Activated CD8-positive, alpha-beta memory T cell treated with anti-CD3 and anti-CD28 coated beads for 1 hour (primary cell): ENCODE measurements at places on chromosomes 4 and X.

DNA sequence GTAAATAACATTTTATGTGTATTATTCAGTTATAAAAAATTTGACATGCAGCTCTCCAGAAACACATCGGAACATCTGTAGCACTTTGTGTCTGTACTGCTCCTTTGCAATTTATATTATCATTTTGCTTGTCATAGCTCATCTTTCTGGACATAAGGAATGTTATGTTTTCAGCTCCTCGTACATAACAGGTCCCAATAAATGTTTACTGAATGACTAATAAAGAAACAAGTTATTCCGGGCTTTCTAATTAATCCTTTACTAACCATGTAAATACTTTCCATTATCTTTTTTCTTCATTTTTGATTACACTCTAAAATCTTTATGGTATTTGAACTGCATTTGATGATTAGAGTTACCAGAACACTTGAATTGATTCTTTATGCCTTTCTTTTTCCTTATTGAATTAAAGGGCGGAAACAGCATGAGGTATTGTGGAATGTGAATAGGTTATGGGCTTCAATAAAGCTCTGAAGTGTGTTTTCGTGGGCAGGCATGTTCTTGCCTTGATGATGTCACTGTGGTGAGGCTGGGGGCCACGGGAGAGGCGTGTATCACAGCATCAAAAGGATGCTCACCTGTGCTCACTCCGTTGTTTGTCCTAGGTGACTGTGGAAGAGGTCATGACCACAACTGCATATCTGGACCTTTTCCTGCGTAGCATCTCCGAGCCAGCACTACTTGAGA lies 131.6 kb downstream of the GATB start:
- DNase-seq = no peak

GRCh38 chr4:8077181-8078108 lies 81.2 kb downstream of the ABLIM2 start:
- DNase-seq = no peak

- no peak for DNase-seq
Measured at GRCh38 chrX:23959781-23960180, 52.0 kb downstream of the CXorf58 start.

DNA sequence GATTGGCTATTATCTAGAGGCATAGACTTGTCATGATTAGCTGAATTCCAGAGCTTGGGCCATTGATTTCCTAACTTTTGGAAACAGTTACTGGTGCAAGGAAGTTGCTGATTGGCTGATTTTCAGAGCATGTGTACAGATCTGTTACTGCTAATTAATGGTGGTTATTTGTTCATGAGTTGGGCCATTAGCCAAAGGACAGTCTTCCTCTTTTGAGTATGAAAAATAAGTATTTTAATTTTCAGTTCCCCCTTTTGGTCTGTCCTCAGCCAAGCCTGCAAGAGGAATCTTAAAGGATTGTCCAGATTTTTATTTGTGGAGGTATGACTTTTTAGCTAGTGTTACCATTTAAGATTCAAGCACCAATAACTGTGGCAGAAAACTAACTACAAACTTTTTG lies 7.0 kb upstream of the DSPP start:
- DNase-seq = no peak

DNA sequence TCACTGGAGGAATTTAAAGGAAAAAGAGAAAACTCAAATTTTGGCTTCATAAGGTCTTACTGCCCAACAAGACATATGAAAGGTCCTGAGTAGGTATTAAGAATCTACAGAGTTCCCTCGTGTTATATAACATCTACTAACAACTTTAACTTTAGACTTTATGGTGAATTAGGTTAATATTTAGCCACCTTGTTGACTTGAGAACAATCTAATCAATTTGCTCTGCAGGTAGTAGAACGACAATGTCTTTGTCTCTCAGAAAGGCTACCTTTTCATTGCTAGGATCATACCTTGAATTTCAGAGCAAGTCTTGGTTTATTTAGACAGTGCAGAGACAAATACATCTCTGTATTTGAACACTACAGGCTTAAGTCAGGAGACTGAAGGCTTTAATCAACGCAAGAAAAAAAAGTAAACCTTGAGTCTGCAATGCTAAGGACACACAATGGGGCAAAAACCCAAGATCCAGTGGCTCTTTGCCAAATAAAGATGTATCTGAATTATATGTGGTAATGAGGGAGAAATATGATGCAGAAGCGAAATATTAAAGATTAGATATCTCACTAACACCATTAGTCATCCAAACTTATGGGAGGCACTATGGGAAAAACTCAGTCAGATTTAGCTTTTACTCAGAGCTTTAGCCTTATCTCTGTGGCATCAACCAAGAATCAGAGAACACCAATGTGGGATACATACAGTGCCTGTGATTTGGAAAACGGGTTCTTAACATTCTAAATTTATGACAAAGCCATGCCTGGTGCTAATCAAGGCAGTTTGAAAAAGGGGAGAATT lies 93.6 kb upstream of the FTHL17 start:
- no peak for DNase-seq

- no peak for DNase-seq
Measured at GRCh38 chr4:73525611-73526010, 44.1 kb downstream of the AFM start.

DNA sequence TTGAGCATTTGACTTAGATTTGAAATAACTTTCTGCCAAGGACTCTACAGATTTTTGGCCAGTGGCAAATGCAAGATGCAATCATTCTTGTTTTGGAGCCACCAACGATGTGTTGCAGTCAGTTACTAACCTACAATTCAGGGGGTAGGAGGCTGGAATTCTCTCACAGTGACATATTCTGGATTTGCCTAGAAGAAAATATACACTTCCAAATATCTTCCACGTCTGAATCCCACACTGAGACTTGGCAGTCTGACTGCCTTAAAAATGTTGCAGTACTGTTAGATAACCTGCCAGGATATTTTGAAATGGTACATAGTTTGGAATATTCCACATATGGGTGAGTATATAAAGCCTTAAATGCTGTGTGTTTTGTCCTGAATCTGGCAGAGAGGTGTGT lies 27.6 kb upstream of the AGTR2 start:
- no peak for DNase-seq

DNA sequence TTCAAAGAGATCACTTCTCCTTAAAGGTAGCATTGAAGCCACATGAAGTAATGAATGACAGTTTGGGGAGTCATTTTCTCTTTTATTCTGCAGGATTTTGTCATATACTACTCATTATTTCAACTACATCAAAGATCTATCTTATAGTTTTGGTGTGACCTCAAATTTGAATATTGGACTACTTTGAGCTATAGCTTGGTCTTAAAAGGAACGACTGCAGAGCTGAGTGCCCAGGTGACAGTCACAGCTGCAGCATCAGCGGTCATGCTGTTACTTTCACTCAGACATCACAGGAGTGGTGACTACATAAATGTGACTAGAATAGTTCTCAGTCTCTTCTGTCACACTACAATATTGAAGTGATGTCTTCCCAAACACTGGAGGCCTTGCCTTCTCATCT lies 10.7 kb upstream of the SPCS3 start:
- DNase-seq = no peak

GRCh38 chr4:14627038-14627437 lies 375.2 kb upstream of the CPEB2 start:
- DNase-seq = no peak

DNA sequence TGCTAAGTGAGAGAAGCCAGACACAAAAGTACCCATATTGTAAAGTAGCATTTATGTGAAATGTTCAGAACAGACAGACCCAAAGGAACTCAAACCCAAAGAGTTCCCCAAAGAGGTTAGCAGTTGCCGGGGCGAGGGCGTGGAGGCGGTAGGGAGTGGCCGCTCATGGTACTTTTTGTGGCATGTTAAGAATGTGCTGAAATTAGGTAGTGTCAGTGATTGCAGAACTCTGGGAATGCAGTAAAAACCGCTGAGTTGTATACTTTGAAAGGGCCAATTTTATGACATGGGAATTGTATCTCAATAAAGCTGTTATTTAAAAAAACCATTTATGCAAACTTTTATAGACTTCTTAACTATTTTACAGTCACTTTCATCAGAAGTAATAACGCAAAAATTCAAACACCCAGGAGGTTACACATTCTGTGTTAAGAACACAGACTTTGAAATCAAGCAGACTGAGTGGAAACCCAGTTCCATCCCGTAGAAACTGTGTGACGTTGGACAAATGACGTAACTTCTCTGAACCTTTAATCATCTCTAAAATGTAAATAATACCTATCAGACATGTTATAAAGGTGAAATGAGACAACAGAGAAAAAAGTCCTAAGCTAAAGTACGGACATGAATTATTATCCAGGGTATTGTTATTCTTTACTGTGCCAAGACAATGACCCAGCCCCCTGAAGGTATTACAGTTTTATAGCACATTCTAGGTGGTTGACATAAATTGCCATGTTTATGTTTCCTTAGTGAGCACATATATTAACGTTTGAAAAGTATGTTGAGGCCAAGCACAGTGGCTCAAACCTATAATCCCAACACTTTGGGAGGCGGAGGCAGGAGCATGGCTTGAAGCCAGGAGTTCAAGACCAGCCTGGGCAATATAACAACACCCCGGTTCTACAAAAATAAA lies 19.7 kb downstream of the ZFP42 start:
- no peak for DNase-seq

DNA sequence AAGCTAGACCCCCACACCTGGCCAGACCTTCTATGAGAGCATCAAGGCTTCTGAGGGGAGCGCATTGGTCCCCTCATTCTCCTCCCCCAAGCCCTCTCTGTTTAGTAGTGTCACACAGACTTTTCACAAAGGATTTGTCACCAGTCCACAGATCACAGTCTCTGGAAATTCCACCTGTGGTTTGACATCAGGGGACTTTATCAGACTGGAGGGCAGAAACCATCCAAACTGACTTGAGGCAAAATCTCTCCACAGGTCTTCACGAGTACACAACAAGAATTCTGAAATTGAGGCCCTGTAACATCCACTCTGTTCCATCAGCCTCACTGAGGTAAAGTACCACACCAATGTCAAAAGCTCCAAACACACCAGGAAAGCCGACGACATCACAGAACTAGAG lies 112.5 kb downstream of the SH3KBP1 start:
- DNase-seq = no peak

DNA sequence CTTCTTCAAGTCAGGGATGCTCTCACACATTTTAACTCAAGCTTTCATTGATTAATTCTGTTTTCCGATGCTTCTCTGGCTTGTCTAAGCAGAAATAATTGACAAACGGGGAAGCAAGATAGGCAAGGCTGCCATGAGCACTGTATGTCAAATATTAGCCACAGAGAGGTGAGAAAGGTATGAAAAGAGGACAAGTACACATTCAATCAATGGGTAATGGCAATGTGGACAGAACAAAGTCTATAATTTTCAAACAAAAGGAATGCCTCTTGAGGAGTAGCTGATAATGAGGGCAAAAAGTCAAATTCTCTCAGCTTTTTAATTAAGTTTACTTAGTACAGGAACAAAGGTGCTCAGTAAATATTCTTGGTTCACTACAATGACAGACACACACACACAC lies 19.6 kb downstream of the COX7B2 start:
- DNase-seq = no peak

DNA sequence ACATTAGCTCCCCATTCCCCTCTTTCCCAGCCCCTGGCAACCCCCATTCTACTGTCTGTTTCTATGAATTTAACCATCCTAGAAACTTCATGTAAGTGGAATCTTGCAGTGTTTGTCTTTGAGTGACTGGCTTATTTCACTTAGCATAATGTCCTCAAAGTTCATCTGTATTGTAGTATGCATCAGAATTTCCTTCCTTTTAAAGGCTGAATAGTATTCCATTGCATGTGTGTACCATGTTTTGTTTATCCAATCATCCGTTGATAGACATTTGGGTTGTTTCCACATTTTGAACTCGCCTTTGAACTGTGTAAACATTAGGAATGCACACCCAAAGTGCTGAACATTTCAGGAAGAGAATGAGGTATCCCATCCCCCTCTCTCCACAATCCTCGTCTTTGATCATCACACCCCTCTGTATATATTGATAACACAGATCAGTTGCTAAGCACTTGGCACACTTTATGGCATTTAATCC lies 56.4 kb upstream of the PLAC1 start:
- DNase-seq = no peak

DNA sequence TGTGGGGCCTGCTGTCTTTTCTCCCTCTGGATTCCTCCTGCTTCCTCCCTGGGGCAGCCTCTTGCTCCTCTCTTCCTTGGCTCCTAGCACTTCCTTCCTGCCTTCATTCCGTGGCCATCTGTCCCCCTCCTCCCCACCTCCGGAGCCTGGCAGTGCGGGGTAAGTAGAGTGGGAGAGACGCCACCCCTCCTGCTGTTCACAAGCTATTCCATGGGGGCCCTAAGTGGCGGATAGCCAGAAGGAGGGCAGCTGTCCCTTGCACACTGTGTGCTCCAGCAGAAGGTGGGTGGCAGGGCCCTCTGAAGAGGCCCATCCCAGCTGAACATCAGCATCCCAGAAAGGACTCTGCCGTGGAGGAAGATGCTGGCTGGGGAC lies 27.4 kb downstream of the CCNQ start:
- DNase-seq = no peak

GRCh38 chrX:40010550-40011321 lies 87.0 kb downstream of the BCOR start:
- DNase-seq = no peak

DNA sequence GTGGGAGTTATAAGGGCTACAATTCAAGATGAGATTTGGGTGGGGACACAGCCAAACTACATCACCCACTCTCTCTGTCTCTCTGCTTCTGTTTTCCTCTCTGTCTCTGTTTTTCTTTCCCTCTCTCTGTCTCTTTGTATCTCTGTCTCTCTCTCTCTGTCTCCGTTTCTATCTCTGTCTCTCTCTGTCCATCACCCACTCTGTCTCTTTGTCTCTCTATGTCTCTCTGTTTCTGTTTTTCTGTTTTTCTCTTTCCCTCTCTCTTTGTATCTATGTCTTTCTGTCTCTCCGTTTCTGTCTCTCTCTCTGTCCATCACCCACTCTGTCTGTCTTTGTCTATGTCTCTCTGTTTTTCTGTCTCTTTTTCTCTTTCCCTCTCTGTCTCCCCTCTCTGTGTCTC lies 25.3 kb downstream of the IL3RA start:
- DNase-seq = no peak
